GM23248 (cell line): ENCODE measurements at places on chromosomes 4 and X. TPM values are rescaled to one million over a fixed set of nuclear protein-coding genes. Genes with fewer than 3 reads are reported as not detected.

DNA sequence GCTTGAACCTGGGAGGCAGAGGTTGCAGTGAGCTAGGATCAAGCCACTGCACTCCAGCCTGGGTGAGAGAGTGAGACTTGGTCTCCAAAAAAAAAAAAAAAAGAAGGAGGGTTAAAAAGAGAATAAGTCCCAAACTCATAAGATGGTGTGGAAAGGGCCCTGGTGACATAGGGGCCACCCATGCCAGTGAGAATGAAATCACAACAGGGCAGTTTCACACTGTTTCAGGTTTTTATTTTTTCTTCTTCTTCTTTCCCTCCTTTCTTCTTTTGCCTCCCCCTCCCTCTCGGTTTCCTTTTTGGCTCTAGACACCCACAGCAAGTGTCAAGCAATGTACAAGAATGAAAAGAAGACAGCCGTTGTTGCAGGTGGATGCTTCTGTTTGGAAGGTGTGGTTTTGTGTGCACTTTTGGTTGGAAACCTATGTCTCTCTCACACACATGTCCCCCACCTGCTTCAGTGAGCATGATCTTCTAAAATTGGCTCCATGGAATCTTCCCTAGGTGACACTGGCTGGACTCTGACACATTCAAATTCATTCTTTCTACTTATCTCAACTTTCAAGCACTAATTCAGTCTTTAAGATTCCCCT is 14.4 kb upstream of the TLR8 start:
- no peak overlapping the region for H3K27ac ChIP-seq
- H3K36me3 ChIP-seq = no peaks in the 10 kb centered on the region
- no peaks in the 10 kb centered on the region for H3K4me1 ChIP-seq
- H3K4me3 ChIP-seq = no peak overlapping the region

DNA sequence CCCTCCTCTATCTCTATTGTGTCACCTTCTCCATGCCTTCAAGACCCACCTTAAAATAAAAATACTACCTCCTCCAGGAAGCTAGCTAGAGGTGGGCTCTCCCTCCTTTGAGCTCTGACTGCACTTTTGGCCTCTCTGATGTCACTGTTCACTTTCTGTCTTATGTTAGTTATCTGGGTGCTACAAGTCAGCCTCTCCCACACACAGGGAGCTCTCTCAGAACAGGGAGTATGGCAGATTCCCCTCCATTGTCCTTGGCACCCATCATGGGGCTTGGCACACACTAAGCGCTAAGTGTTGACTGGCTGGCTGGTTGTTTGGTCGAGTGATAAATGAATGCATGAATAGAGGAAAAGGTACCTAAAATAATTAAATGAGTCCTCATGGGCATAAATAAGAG is 21.2 kb upstream of the KDM5C start:
- no peak overlapping the region for H3K27ac ChIP-seq
- H3K27me3 ChIP-seq = no peaks in the 10 kb centered on the region
- no peaks in the 10 kb centered on the region for H3K36me3 ChIP-seq
- no peak overlapping the region for H3K4me3 ChIP-seq

GRCh38 chrX:39895218-39896110 is 202.3 kb downstream of the BCOR start:
- H3K4me3 ChIP-seq = no peak overlapping the region
- no peaks in the 10 kb centered on the region for H3K36me3 ChIP-seq
- no peak overlapping the region for H3K27ac ChIP-seq
- no peaks in the 10 kb centered on the region for H3K27me3 ChIP-seq

GRCh38 chr4:85496126-85496849 is 21.3 kb downstream of the ARHGAP24 start:
- H3K4me1 ChIP-seq = peaks cover 54% of the 10 kb centered on the region
- H3K27ac ChIP-seq = peak overlapping the region; percentile 78
- no peaks in the 10 kb centered on the region for H3K36me3 ChIP-seq
- H3K27me3 ChIP-seq = no peaks in the 10 kb centered on the region

- H3K4me3 ChIP-seq = no peak overlapping the region
- no peaks in the 10 kb centered on the region for H3K4me1 ChIP-seq
- H3K27ac ChIP-seq = no peak overlapping the region
- no peaks in the 10 kb centered on the region for H3K36me3 ChIP-seq
These were observed 135.8 kb upstream of the NDST3 start for GRCh38 chr4:117898496-117898895.

DNA sequence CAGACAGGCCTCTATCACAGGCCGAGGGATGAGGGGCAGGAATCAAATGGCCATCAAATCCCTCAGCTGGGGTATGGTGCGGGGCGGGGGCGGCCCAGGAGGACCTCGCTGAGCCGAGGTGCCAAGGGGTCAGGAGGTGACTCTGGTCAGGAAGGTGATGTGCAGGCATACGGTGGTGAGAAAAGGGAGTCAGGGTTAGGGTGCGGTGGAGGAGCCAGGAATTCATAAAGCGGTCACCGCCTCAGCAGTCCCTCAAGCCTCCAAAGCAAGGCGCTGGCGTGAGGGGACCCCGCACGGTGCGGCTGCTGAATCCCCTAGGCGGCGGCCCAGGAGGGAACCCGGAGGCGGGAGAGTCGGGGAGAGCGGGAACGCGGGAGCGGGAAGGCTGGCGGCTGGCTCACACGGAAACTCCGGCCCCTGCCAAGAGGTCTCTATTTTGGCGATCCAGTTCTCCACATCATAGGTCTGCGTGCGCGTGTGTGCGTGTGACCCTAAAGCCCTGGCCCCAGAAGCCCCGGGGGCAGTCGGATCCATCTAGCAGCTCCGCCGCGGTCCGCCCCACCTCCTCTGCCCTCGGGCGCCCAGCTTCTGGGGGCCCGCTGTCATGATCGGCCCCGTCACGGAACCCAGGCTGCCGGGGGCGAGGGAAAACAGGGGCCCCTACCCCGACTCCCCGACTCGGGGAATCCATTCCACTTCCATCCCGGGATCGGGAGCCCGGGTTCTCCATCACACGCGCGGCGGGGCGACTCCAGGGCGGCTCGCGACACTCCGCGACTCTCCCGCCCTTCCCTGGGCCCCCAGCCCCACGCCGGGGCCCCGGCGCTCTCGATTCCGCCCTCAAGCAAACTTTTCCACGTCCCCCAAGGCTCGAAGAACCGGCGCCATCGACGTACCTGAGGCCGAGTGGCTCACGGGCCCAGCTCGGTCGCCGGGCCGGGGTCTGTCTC is 593 bp downstream of the ELF4 start:
- peak overlapping the region; percentile 83 for H3K4me3 ChIP-seq
- peak overlapping the region; percentile 97 for H3K27ac ChIP-seq
- H3K4me1 ChIP-seq = peaks cover 11% of the 10 kb centered on the region

DNA sequence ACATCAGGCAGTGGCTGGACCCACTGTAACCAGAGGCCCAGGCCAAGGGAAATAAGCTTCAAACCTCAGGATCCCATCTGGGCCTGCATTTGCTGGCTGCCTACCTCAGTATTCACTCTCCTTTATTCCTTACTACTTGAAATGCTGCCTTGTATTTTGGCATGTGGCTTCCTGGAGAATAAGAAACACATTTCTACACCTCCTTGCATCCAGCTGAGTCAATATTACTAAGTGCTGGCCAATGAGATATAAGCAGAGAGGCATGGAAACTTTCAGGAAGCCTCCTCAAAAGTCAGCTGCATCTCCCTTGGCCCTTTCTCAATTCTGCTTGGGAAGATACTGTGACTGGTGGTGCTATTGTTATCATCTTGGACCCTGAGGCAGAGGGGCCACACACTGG is 59.8 kb upstream of the RELL1 start:
- peak; percentile 25 for DNase-seq
- H3K36me3 ChIP-seq = no peaks in the 10 kb centered on the region

- DNase-seq = no peak
- no peak overlapping the region for H3K4me3 ChIP-seq
These were observed 496 bp downstream of the SH2D1A start for GRCh38 chrX:124346877-124347241.

GRCh38 chrX:77922787-77923186 is 12.3 kb downstream of the ATP7A start:
- DNase-seq = no peak
- no peaks in the 10 kb centered on the region for H3K4me1 ChIP-seq
- no peaks in the 10 kb centered on the region for H3K36me3 ChIP-seq
- H3K27ac ChIP-seq = no peak overlapping the region

DNA sequence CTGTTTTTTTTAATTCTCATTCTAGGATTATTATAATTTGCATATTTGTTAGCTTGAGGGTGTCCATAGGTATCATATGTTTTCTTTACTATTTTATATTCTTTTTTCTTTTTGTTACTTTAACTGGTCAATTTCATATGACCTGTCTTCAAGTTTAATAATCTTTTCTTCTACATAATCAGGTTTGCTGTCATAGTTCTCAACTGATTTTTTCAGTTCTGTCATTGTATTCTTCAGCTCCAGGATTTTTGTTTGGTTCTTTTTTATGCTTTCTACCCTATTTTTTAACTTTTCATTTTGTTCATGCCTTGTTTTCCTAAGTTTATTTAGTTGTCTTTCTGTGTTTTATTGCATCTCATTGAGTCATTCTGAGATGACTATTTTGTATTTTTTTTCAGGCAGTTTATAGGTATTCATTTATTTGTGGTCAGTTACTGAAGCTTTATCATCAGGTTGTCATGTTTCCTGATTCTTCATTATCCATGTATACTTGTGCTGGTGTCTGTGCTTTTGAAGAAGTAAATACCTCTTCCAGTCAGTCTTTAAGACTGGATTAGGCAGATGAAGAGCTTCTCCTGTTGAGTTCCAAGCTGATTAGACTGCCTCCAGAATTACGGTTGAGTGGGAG is 220.3 kb upstream of the VEGFC start:
- no peak overlapping the region for H3K27ac ChIP-seq
- DNase-seq = no peak
- H3K4me3 ChIP-seq = no peak overlapping the region
- H3K27me3 ChIP-seq = no peaks in the 10 kb centered on the region
- H3K36me3 ChIP-seq = 0 out of 2 replicates have a peak, but pooled peaks cover 4% of the 10 kb centered on the region

- no peaks in the 10 kb centered on the region for H3K36me3 ChIP-seq
- DNase-seq = no peak
- H3K4me3 ChIP-seq = no peak within 1 kb of the TSS
- no peaks in the 10 kb centered on the region for H3K27me3 ChIP-seq
- H3K4me1 ChIP-seq = no peaks in the 10 kb centered on the region
- no peak within 1 kb of the TSS for H3K27ac ChIP-seq
These were observed at the start of gene GK2 for GRCh38 chr4:79408063-79408462. Gene GK2 (minus strand): TSS chr4:79408228. CDS start chr4:79408200, 28 bp downstream.

- no peaks in the 10 kb centered on the region for H3K27me3 ChIP-seq
- H3K4me3 ChIP-seq = no peak overlapping the region
- no peak overlapping the region for H3K27ac ChIP-seq
- no peaks in the 10 kb centered on the region for H3K36me3 ChIP-seq
- peak; percentile 71 for DNase-seq
These were observed 23.3 kb upstream of the GPR50 start for GRCh38 chrX:151153086-151153485.

GRCh38 chr4:116323606-116324005 is 761.8 kb downstream of the TRAM1L1 start:
- no peaks in the 10 kb centered on the region for H3K36me3 ChIP-seq
- H3K27ac ChIP-seq = no peak overlapping the region
- H3K4me3 ChIP-seq = no peak overlapping the region
- no peak for DNase-seq
- no peaks in the 10 kb centered on the region for H3K4me1 ChIP-seq
- no peaks in the 10 kb centered on the region for H3K27me3 ChIP-seq

- no peaks in the 10 kb centered on the region for H3K36me3 ChIP-seq
- H3K4me1 ChIP-seq = peaks cover 14% of the 10 kb centered on the region
- DNase-seq = no peak
- H3K4me3 ChIP-seq = no peak overlapping the region
These were observed 139.3 kb downstream of the GPR143 start for GRCh38 chrX:9626379-9626778.

DNA sequence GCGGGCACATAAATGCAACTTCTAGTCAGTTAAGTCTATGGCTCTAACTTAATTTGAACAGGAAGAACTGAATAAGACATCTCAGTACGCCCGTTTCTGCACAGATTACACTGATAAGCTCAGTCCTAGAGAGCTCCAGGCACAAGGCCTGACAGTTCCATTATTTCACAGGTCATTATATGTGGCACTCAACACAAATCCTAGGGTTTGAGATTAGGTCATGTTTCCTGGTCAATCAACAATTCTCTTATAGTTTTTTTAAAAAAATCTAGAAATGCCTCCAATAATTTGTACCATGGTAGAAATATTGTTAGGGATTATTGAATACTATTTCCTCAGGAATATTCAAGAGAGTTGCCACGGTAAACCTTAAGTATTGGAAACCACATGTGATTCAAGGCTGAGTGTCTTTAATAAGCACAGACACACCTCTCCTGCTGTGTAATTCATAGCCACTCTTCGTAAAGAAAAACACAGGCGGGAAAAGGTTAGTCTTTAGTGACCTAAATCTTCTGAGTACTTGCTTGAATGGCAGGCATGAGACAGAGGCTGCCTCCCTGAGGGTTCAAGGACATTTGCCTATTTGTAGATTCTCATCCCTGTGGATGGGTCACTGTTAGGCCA is 342.9 kb upstream of the ADGRL3 start:
- H3K4me1 ChIP-seq = no peaks in the 10 kb centered on the region
- no peak for DNase-seq
- H3K4me3 ChIP-seq = no peak overlapping the region
- H3K27ac ChIP-seq = no peak overlapping the region

- no peaks in the 10 kb centered on the region for H3K27me3 ChIP-seq
- H3K36me3 ChIP-seq = no peaks in the 10 kb centered on the region
- H3K4me1 ChIP-seq = no peaks in the 10 kb centered on the region
- DNase-seq = no peak
These were observed 106.0 kb upstream of the PNPLA4 start for GRCh38 chrX:8033175-8033574.

- H3K27ac ChIP-seq = no peak overlapping the region
- no peaks in the 10 kb centered on the region for H3K4me1 ChIP-seq
- H3K4me3 ChIP-seq = no peak overlapping the region
These were observed 8.7 kb upstream of the TBC1D14 start for GRCh38 chr4:6900956-6901355.

GRCh38 chr4:43471950-43472349 is 579.4 kb downstream of the GRXCR1 start:
- H3K27ac ChIP-seq = no peak overlapping the region
- no peaks in the 10 kb centered on the region for H3K36me3 ChIP-seq
- no peaks in the 10 kb centered on the region for H3K4me1 ChIP-seq
- peak; percentile 16 for DNase-seq
- no peak overlapping the region for H3K4me3 ChIP-seq
- H3K27me3 ChIP-seq = no peaks in the 10 kb centered on the region

DNA sequence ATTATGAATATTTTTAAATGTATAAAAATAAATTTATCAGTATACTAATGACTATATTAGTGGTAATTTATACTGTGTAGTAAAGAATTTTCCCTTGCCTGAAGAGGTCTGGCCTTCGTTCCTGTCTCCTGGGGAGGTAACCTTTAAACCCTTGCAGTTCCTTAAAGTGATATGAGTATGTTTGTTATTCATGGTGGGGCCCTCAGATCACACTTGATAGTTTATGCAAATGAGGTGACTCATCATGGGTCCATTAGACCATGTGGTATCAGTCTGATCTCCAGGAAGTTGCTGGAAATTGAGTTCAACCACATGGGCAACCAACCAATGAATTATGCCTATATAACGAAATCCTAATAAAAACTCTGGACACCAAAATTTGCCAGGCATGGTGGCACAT is 904.1 kb downstream of the RPA4 start:
- H3K27me3 ChIP-seq = no peaks in the 10 kb centered on the region
- H3K27ac ChIP-seq = no peak overlapping the region
- no peaks in the 10 kb centered on the region for H3K4me1 ChIP-seq
- H3K36me3 ChIP-seq = no peaks in the 10 kb centered on the region
- no peak overlapping the region for H3K4me3 ChIP-seq

The MND1 gene
- polyA plus RNA-seq = 4.3 and 4.9 TPM in 2 replicates

The GAB3 gene
- 0.89 and 1.0 TPM in 2 replicates for polyA plus RNA-seq

The SSX3 gene
- polyA plus RNA-seq = not detected in 2 replicates

The HTR2C gene
- polyA plus RNA-seq = not detected in 2 replicates

The PUDP gene
- polyA plus RNA-seq = 11.6 and 12.7 TPM in 2 replicates

The XKRX gene
- not detected in 2 replicates for polyA plus RNA-seq

The ARMCX4 gene
- 3.0 and 3.7 TPM in 2 replicates for polyA plus RNA-seq

The IGFBP7 gene
- polyA plus RNA-seq = 1,347 and 1,359 TPM in 2 replicates

The ARSD gene
- polyA plus RNA-seq = 9.2 and 10.7 TPM in 2 replicates

The MXD4 gene
- polyA plus RNA-seq = 30.9 and 50.6 TPM in 2 replicates

The RBMXL3 gene
- polyA plus RNA-seq = not detected in 2 replicates
